ENCODE measurements at places on chromosomes 7 and 10.

- peak; percentile 73 for DNase-seq
These were observed 51.1 kb upstream of the PPP1R3C start for GRCh38 chr10:91683975-91684374.

DNA sequence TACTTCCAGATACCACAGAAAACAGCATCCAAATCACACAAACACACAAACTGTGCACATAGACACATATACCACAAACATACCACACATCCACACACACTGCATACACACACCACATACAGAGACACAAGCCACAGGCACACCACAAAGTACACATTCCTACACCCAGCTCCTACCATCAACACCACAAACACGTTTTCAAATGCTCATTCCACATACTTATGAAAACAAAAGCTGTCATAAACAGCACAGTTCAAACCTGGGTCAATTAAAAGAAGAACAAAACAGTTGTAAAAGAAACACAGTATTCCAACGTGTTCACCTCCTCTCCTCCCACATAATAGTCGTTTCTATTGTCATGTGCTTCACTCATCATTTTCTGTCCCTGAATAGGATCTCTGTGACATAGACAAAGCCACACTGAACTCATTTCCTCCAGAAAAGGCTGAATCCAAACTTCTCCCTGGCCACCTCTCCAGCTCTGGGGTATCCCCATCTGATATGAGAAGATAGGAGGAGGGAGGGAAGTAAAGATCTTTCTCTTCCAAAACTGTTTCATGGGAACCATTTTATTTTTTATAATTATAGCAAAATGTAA lies 89.2 kb downstream of the CXCL12 start:
- no peak for DNase-seq

DNA sequence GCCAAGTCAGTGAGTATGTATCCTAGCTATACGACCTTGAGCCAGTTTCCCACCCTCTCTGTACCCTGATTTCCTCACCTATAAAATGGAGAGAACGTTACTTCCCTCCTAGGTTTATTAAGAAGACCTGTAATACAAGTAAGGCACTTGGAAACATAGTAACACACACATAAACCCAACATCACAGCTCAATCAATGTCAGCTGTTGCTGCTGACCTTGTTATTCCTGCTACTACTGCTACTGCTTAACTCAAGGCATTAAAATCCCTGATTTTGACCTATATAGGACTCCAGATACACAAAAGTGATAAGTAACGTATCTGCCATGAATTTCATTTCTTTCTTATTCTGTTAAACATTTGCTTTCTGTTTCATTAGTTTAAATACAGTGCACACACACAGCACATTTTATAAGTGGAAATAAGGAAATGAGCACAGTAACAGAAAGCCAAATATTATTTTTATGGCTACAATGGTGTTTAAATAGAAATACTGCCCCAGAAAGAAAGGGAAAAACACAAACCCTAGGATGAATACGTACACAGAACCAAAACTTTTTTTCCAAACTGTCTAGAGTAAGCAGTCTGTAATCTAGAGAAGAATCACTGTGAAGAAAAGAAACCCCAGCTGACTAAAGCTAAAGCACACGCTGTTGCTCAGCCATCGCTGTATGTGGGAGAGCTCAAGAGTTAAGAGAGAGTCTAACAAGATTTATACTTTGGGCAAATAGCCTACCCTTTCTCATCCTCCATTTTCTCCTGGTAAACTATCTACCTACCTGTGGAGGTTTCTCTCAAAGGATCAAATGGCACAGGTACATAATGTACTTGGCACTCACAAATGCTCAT lies 19.0 kb downstream of the NAPEPLD start:
- no peak for DNase-seq

DNA sequence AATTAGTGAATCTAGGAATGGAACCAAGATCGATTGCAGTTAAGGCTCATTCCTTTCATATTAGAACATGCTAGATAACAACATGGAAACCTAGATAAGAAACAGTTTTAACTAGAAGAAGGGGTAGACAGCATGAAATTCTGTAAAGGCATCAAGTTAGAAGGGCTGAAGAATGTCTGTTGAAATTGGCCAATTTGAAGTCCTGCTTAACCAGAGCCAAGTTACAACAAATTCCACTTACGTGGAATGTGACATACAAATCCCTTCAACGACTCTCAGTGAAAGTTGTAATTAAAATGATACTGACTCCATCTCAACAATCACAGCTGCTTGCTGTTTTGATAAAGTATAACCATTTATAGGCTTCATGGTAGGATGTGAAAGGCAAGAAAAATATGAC lies 1065.7 kb downstream of the DNAJB9 start:
- DNase-seq = no peak

GRCh38 chr10:34698979-34699378 lies 116.1 kb downstream of the PARD3 start:
- DNase-seq = peak; percentile 59

- DNase-seq = no peak
These were observed 74.6 kb downstream of the CUL1 start for GRCh38 chr7:148773334-148773733.

- DNase-seq = no peak
These were observed 105.0 kb downstream of the TRIM24 start for GRCh38 chr7:138565071-138565450.

DNA sequence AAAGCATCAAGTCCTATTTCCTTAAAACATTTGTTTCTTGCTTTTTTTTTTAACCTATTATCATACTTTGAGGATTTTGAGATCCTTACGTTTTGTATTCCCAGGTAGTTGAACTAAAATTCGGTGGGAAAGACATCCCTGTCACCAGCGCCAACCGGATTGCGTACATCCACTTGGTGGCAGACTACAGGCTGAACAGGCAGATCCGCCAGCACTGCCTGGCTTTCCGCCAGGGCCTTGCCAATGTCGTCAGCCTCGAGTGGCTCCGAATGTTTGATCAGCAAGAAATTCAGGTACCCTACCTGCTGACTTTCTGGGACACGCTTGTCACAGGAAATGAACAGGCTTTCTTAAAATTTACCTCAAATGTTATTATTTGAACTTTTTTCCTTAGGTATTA lies 83.0 kb upstream of the DNAJB6 start:
- no peak for DNase-seq
